ENCODE measurements at places on chromosomes 12 and 14.

DNA sequence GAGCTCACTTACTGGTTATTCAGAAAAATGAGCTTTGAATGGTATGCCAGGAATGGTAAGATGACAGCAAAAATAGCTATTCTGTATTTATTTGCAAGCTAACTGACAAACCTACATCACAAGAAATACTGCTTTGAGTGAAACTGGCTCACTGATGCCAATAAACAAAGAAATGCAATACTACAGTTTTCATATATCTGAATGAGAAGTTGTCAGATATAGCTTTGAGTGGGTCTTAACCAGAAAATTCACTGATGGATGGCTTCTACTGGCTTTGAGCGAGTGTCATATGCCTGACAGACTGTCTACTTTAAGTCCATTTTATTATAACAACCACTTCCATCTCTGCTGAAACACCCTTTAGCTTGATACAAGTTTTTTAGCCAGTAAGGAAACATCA, 330.1 kb downstream of the NELL2 start:
- no peak for DNase-seq

DNA sequence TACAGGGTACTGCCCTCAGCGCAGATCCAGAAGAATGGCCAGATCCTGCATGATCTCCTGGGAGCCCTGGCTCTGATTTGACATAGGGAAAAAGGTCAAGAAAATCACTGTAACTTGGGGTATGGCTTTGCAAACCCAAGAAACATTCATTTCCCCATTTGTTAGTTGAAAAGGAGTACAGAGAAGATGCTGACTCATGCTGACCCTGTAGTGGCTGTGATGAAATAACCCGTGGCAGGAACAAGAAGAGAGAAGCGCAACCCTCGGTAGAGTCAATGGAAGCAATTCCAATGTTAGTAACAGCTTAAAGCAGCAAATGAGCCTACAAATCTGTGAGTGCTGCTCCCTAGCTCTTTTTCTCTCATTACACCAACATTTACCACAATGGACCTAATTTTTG, 281.6 kb upstream of the NPAS3 start:
- DNase-seq, result no peak

DNA sequence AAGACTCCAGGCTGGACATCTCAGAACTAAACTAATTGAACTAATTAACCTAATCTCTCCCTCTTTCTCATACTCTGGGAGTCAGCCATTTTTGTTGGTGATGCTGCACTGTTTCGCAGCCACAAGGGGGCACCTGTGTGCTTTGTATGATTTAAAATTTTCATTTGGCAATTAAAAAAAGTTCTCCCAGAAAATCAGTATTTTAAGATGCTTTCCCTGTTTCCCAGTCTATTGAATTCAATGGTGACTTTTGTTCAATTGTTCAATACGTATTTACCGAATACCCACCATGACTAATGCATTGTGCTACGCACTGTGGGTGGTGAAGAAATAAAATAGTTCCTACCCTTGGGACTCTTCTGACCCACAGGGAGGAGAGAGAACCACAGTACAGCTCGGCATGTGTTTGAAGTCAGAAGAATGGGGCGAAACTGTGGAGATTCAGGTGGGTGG, 63.7 kb downstream of the ZNF664 start:
- no peak for DNase-seq

- no peak for DNase-seq
These were observed 338.2 kb upstream of the NAV3 start for GRCh38 chr12:77492536-77492935.

GRCh38 chr12:115542656-115543055, 734.8 kb downstream of the MED13L start:
- DNase-seq, result no peak

GRCh38 chr12:68450947-68451260, 118.7 kb upstream of the MDM1 start:
- DNase-seq, result no peak

- DNase-seq, result no peak
These were observed 50.1 kb upstream of the LIMA1 start for GRCh38 chr12:50333441-50333840.

GRCh38 chr14:95320955-95321600, 1.4 kb upstream of the CLMN start:
- DNase-seq, result no peak

- DNase-seq, result no peak
These were observed 38.0 kb upstream of the EIF5 start for GRCh38 chr14:103296007-103296406.

- no peak for DNase-seq
These were observed 29.3 kb upstream of the PNMA1 start for GRCh38 chr14:73743431-73743931.

GRCh38 chr12:113214895-113215400, 6.3 kb upstream of the TPCN1 start:
- DNase-seq, result peak; percentile 48

DNA sequence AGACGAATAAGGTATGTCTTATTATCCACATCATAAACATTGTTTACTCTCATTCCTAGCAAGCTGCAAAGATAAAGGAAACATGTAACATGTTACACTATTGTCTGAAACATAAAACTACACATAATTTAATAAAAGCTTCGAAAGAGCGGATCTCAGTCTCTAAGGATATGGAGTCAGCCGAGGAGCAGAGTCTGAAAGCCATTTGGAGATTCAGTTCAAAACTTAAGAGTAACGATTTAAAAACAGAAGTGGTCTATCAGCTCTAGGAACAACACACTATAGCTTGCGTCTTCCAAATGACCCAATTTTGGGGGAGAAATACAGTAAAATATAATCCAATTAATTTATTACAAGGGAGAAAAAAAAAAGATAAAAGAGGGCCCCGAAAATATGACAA, 775 bp downstream of the NEMF start:
- DNase-seq, result no peak

DNA sequence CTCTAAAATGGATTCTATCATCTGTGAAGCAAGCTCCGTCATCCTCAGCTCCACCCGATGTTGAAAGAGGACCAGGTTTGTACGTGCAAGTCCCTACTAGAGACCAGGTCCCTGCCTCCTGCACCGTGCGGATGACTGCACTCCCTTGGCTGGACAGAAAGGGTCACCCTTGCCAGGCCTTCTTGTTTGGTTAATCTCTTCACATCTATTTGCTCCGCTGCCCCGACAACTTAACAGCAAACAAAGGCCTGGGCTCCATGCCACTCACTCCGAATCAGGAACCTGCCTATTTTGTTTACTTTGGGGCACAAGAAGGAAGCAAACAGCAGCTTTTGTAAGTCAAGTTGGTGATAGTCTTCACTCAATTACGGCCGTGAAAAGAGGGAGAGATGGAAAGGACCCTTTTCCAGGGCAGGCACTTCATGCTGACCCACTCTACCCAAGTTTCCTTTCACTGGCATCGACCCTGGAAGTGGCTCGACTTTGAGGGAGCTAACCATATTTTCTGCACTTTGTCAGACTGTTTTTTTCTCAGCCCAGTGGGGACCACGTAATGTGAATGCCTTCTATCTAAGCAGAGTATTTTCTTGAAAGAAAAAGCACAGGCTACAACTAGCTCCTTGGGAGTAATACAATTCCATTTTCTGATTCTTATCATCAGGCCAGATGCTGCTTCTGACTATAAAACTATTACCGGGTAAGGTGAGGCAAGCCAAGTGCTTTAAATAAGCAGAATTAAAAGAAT, 202.6 kb downstream of the FOXN3 start:
- peak; percentile 83 for DNase-seq

DNA sequence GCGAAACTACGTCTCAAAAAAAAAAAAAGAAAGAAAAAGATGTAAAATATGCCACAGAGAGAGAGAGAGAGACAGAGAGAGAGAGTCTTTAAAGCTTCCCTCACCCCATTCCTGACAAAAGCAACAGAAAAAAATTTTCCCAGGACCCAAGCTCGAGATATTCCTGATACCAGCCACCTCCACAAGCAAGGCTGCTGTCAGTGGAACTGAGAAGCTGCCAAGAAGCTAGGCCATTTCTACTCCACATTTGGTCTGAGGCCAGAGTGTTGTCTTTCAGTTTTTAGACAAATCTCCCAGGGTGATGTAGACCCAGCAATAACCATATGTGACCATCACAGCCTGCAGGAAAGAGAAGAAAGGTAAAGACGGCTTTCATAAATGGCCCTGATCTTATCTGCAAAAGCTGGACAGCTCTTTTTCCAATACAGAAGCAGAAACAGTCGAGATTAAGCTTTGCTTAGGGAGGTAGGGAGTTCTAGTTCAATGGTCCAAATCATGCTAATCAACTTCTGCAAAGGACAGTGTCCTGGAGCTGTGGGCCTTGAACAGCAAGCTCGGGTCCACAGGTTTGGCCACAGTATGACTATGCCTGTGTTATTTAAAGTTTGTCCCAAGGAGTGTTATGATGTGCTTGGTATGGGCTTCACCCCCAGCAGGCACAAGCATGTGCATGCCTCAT, 130.3 kb upstream of the NUDT4 start:
- no peak for DNase-seq

DNA sequence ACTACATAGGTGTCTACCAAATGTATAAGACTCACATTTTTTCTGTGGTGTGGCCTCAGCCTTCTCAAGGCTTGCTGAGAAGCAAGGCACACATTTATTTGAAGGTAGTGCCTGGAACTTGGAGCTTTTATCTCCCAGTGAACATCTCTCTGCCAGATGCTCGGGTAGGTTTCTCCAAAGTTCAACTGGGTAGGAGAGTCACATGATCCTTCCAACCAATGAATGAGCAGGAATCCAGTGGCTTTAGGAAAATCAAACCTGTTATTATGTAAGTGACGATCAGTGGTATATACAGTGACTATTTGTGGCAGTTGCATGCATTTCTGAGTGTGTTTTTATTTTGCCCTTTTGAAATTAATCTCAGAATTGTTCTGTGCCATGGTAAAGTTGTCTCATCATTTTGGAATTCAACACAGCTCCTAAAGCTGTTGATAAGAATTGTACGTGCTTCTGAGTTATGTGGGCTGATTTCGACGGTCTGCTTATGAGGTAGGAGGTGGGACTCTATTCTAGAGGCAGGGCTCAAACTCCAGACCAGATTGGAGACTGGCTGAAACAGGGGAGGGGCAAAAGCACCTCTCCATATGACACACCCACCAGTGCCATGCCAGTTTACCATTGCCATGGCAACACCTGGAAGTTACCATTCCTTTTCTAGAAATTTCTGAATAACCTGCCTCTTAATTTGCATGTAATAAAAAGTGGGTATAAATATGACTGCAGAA, 57.6 kb downstream of the EID3 start:
- DNase-seq, result no peak

GRCh38 chr12:82876075-82876474, 189.4 kb downstream of the TMTC2 start:
- peak; percentile 67 for DNase-seq

DNA sequence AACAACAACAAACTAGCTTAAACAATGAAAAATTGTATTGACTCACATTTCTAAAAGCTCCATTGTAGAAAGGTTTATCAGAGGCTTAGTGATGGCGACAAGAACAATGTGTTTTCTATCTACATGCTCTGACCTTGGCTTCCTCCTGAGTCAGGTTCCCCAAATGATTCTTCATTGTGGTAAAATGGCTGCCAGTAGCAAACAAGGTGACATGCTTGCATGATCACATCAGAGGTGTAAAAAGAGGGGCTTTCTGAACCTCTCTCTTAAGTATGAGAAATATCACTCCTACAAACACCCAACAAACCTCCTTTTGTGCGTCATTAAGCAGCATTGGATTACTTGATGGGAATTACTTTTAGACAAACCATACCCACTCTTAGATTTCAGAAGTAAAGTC, 252.4 kb upstream of the SYT1 start:
- no peak for DNase-seq

- DNase-seq, result peak; percentile 69
These were observed 13.1 kb downstream of the ASIC1 start for GRCh38 chr12:50070314-50071060.

DNA sequence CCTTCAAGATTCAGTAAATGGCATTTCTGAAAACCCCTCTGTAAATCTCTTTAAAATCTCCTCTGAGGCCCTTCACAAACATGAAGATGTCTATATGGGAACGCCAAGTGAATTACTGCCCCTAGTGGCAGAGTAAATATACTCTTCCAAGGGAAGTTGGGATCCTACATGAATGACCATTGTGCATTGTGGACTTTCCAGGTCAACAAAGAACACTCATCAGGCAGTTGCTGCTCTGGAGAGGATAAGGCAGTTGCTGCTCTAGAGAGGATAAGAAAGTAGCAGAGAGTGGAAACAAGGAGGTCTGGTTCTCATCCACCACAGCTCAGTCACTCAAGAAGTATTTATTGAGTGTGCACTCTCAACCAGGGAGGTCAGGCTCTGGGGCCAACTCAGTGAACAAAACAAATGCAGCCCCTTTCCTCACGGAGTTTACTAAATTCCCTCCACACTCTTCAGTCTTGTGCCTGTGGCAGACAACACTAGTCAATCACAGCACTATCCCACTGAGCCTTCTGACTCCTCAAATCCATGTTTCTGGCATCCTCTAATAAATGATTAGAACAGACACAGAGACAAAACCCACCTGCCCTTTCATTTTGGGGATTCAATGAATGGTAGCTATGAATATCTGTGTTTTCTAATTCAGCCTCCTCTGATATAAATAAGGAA, 52.9 kb downstream of the SVOP start:
- peak; percentile 17 for DNase-seq

- no peak for DNase-seq
These were observed 71.8 kb upstream of the BCAT1 start for GRCh38 chr12:25020621-25021243.

DNA sequence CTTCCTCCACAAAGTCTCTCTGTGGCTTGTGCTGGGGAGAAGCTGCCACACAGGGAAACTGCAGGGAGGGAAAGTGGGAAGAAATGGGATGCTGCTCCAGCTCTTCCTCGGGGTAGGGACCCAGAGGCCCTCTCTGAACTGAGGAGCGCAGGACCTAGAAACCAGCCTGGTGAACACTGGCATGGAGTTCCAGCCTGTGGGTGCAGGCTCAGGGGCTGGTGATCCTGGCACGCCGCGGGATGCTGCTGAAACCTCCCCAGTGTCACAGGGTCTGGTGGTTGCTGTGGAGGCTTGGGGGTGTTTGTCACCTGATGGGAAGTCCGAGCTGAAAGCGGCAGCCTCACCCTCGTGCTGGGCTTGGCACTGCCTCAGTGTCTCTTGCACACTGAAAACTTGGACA, 5.2 kb upstream of the KRT75 start:
- DNase-seq, result no peak

DNA sequence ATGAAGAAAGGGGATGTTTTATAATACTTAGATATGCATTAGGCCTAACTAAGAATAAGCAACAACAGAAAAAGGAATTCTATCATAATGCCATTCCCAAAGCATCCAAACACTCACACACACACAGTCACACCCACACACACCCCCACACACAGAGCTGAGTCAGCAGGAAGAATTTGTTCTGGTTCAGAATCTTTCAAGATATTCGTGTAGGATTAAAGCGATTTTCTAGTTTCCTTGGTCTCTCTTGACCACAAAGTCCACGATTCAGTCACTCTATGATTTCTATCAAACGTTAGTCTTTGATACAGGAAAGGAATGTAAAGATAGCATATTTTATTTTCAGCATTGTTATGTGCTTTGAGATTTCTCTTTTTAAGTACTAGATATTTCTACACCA, 382.6 kb upstream of the DCN start:
- no peak for DNase-seq
